ENCODE measurements at places on chromosomes 1 and 21.

DNA sequence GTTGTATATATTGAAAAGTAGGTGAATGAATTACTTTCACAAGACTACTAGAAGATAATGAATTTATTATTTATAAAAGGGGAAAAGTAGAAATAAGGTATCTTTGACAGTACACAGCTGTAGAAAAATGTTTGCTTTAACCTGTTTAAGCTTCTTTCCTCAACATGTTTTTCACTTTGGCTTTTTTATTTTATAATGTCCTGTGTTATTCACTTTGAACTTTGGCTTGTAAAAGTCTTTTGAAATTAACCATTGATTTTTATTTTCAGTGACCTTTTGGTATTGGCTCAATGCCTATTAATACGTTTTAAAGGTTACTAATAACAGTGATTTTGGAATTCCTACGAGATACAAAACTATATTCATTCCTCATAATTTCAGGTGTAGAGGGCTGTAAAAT is 57.7 kb upstream of the MPC2 start:
- no peak for DNase-seq

DNA sequence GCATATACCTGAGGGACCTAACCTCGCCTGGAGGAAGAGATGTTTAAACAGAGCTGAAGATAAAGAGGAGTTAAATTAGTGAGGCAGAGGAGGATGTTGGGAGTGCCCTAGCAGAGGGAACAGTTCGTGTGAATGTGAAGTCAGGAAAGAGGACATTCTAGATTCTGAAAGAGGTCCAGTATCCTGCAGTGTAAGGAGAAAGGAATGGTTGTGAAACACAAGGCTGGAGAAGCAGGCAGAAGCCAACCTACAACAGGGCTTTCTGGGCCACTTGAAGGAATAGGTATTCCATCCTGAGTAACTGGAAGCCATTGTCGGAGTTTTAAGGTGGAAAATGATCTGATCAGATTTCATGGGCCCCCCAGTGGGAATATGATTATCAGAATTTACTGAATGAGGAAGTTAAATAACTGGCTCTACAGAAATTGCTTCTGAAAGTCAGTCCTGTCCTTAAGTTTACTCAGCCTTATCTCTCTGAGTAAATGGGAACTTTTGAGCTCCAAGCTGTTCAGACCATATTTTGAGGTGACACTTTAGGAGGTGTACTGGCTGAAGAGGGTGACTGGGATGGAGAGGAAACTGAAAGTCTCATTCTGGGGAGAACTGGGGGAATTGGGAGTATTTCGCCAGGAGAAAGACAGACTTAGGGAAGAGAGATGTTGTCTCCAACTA is 24.4 kb upstream of the FAAH start:
- no peak for DNase-seq

GRCh38 chr21:10430005-10430404 is 91.4 kb upstream of the TPTE start:
- no peak for DNase-seq

- DNase-seq, result no peak
Measured at GRCh38 chr1:207910591-207911354, at the start of gene CD34. Gene CD34 (minus strand): TSS chr1:207911125. CDS start chr1:207911080, 45 bp downstream.

GRCh38 chr1:226799634-226800281 is 60.7 kb upstream of the ITPKB start:
- DNase-seq, result no peak

DNA sequence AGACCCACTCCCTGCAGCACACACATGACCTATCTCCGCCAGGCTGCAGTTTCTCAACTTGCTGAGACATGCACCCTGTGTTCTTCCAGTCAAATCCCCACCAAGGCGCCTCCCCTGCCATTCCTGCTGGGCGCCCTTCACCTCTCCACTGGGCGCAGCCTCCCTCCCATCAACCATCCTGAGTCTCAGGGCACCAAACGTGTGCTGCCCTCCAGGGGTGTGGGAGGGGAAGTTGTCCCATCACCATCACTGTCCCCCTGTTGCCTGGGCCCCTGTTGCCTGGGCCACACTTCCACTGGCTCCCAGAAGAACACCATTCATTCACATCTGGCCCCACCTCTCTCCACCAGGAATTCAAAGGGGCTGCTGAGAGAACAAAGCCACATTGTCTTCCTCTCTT is 44.9 kb upstream of the EFHD2 start:
- DNase-seq, result no peak

- no peak for DNase-seq
Measured at GRCh38 chr1:116902723-116903383, 6.9 kb upstream of the PTGFRN start.

GRCh38 chr1:67489643-67490042 is 59.4 kb upstream of the SERBP1 start:
- no peak for DNase-seq

DNA sequence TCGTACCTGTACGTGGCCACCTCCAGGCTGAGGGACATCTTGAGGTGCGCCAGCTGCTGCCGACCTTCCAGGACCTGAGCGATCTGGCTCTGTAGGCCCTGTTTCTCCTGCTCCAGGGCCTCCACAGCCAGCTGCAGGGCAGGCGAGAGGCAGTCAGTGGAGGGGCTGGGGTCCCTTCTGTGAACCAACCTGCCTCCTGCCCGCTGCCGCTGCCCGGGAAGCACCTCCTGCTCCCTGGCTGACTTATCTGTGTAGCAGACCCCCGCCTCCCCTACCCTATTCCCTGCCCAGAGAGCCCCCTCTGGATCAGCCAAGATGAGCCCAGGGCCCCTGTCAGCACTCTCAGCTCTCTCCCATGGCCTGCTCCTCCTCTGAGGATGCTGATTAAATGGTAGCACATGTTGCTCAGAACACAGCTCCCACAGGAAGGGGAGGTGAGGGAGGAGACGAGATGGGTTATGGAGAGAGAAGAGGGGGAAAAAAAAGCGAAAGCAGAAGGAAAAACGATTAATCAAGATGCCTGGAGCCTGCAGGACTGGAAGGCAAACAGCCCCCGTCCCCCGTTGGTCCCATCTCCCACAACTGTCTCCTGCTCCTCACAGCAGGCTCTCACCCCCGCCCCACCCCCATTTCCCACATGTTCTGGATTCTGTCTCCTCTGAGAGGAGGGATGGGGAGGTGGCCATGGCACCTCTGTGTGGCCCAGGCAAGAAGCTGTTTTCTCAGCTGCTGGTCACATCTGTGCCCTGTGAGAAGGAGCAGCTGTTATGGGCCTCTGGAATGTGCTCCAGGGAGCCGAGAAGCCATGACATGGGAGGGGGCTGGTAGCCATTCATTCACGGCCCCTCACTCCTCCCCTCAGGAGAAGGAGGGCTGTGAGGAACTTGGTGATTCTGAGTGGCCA is 1.7 kb downstream of the NES start:
- DNase-seq, result no peak

- no peak for DNase-seq
Measured at GRCh38 chr1:96515430-96515829, 206.2 kb upstream of the PTBP2 start.

DNA sequence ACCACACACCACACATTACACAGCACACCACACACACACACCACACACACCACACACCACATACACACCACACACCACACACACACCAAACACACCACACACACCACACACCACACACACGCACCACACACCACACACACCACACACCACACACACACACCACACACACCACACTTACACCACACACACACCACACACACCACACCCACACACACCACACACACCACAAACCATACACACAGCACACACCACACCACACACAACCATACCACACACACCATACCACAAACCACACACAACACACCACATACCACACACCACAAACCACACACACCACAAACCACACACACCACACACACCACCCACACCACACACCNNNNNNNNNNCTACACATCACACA is 40.9 kb upstream of the SIK1 start:
- DNase-seq, result no peak

DNA sequence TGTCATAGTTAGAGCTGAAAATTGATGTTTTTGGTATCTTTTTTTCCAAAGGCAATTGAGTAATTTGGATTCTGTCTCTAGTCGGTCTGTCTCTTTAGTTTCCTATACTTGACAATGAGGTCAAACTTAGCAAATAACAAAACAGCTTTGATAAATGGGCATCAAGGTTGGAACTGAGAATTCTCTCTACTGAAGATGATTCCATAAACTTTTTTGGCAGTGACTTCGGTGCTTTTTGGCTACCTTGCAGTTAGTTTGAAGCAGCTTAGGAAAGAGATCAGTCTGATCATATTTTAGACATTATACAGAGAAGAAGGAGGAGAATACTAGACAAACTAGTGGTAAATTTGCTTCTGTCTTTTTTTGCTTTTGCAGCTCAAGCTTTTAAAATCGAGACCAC is 559 bp downstream of the VCAM1 start:
- no peak for DNase-seq

GRCh38 chr1:97489834-97490233 is 431.0 kb downstream of the DPYD start:
- no peak for DNase-seq

DNA sequence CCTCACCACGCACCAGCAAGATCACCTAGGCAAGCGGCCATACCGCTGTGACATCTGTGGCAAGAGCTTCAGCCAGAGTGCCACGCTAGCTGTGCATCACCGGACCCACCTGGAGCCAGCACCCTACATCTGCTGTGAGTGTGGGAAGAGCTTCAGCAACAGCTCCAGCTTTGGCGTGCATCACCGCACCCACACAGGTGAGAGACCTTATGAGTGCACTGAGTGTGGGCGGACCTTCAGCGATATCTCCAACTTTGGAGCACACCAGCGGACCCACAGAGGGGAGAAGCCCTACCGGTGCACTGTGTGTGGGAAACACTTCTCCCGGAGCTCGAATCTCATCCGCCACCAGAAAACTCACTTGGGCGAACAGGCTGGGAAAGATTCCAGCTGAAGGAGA is 5.0 kb downstream of the ZNF691 start:
- DNase-seq, result peak; percentile 59

- no peak for DNase-seq
Measured at GRCh38 chr1:44499306-44499705, 94.3 kb downstream of the RNF220 start.

GRCh38 chr1:71053146-71053545 is 5.5 kb upstream of the PTGER3 start:
- no peak for DNase-seq

DNA sequence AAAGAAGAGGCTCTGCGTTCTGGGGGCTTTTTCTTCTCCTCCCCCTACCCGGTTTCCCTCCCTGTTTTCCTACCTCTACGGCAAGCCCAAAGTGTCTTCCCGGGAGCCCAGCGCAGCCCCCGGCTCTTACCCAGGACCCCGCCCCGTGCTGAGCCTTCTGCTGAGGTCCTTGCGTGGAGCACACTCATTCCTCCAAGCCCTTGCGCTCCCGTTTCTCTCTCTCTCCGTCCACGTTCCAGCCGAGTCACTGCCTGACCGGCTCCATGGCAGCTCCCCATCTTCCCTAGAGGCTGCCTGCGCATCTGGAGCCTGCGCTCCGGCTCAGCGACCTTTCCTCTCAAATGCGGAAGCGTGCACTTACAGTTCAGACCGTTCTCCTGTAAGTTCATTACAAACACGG is 24.9 kb upstream of the PDXK start:
- no peak for DNase-seq

DNA sequence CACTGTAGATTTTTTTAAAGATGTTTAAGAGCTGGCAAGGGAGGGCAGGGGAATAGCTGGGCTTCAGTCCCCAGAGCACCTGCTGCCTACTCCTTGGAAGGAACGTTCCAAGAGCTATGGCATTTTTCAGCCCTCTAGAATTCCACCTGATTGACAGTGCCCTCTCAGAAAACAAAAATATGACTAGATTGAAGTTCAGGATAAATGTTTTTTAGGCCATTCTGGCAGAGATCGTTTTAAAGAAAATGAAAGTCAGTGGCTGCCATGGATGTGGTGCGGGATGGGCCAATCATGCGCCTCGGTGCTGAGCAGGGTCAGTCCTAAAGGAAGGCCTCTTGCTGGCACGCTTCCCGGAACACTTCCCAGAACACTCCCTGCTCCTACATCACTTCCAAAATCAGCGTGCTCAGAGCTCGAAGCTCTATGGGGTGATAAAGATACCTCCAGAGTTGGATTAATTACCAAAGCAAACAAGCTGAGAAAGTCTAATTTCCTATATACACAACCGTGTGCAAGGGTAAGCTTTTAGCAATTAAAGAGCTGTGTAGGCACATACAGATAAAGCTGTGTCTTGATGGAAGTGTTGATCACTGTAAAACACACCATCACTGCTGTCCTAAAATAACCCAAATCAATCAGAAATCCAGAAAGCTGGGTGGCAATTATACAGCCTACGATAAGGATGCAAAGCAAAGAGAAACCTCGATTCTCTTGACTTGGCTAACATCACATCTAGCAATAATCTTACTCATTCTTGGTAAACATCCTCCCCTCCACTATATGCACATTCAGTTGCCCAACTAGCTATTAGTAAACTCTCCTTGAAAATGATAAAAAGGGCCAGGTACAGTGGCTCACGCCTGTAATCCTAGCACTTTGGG is 34.6 kb downstream of the TGFBR3 start:
- DNase-seq, result peak; percentile 44

DNA sequence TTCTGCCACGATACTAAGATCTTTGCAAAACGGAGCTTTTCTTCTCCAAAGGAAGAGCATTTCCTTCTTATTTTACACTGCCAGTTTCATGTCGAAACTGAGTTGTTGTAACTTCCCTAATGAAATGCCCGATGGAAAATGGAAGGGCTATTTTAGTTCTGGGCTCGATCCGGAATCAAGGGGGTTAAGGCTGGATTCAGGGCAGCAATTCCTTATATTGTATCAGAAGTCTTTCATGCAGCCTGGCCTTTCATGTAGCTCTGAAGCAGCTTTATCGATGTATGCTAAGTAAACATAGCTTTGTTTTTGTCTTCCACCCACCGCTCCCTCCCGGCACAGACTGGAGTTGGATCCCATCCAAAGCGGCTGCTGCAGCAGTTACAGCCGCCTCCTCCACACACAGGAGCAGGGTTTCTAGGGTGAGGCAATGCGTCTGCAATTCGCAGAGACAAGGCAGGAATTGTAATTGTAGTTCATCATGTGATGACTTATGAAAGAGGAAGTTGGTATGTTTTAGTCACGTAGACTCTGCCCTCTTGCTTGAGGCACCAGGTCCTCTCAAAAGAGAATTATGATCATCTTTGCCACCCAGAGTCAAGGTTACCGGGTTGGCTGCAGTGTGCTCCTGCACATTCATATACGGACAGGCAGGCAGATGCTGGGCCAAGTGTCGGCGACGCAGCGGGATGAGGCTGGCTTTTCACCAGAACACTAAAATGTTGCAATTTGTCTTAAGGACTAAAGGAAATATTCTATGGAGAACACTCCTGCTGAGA is 2.6 kb upstream of the IRF2BP2 start:
- peak; percentile 97 for DNase-seq

DNA sequence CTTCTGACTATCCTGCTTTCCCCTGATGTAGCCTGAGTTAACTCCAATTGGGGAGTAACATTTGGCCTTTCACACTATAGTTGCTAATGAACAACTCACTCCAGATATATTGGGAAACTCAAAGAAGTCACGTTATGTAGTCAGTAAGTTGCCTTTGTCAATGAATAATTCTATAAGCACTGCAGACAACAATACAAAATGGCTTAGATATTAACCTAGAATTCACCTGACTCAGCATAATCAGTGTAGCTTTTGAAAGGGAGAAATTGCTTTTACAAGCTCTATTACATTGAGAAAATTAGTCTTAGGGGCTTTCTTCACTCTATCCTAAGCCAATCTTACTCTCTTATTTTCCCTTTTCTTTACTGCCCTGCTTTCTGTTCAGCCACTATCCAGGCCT is 303.5 kb upstream of the NR5A2 start:
- DNase-seq, result no peak

- no peak for DNase-seq
Measured at GRCh38 chr1:70914224-70914623, 133.4 kb downstream of the PTGER3 start.

GRCh38 chr1:159162516-159163265 is 8.7 kb upstream of the CADM3 start:
- no peak for DNase-seq

GRCh38 chr1:53619367-53620060 is 119.5 kb downstream of the GLIS1 start:
- no peak for DNase-seq
